ENCODE measurements at places on chromosomes 2 and 18. TPM values are rescaled to one million over a fixed set of nuclear protein-coding genes. Genes with fewer than 3 reads are reported as not detected.

Gene RAPGEF4
- 7.2 TPM for total RNA-seq

Gene NOSTRIN
- total RNA-seq: 14.0 TPM

DNA sequence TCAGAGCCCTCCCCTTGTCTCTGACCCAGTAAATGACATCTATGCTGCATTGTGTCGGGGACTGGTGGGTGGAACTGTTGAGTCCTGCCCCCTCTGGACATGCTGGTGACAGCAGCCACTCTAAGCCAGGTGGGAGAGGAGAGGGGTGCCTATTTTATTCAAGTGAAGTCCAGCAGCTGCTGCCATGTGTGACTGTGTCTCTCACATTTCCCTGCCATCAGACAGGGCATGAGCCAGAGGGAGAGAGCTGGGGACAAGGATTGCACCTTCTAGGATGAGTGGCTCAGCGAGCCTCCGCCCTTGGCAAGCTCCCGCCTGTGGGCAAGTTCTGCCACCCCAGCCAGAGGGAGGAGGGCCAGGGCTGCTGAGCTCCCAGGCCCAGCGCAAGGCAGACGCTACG is 13.7 kb downstream of the NGEF start:
- no peak for DNase-seq

GRCh38 chr2:23592061-23592685 is 207.2 kb downstream of the KLHL29 start:
- peak; percentile 26 for DNase-seq
